ENCODE measurements at places on chromosomes 2 and 18.

GRCh38 chr18:32439241-32439640 lies 31.4 kb downstream of the GAREM1 start:
- no peak for DNase-seq

DNA sequence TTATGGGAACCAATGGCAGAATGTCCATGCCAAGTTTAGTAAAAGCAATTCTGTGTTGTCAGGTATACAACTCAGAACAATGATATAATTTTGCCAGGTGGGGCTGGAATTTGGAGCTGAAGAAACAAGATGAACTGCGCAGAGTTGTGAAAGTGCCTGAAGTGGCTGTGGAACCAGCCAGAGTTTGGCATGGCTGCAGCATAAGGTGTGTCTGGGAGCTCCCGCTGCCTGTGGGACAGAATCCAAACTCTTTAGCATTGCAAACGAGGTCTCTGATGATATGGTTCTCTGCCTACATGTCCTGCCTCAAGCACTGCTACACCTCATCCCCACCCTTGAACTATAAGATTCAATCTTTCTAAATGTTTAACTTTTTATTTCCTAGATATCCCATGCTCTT lies 909.7 kb downstream of the EPHA4 start:
- no peak for DNase-seq

GRCh38 chr2:69582582-69583176 lies 60.9 kb downstream of the AAK1 start:
- DNase-seq = no peak

DNA sequence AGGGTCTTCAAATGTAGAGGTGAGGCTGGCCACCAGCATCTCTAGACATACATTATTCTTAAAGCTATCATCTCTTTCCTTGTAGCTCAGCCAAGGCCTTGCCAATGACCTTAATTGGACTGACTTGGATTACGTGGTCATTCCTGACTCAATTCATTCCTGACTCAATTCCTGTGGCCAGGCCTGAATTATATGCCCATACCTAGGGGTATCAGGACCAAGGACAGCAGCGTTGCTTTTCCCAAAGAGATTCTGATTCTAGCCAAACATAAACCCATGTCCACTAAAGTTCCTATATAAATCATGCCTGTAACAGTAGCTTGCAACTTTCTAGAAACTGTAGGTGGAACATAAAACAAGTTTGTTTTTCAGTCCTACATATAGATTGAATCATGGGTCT lies 231.7 kb downstream of the ARL6IP6 start:
- DNase-seq = no peak

DNA sequence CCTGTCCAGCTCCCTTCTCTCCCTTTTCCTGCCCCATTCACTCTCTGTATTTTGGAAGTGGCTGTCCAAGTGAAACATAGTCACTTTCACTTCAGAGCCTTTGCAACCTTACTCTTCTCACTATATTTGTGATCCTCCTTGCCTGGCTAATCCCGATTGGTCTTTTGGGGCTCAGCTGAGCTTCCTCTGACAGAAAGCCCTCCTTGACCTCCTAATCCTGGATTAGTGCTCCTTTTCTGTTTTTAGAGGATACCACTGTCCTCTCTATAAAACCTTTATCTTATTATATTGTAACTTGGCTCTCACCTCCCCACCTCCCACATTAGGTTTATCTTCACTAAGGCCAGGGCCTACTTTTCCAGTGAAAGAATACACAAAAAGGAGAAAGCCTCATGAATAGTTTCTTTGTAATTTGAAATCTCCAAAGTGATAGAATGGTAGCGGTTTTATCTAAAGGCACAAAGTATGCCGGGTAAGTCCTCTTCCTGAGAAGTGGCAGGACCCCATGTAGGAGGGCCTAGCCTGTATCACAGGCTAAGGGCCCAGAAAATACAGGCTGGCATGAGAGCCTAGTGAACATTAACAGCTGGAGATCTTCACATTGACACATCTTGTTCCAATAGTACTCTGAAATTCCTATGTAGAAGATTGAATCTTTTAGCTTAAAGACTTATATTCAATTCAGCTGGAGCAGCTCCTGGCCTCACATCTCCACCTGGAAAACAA lies 83.1 kb upstream of the GAREM1 start:
- no peak for DNase-seq

DNA sequence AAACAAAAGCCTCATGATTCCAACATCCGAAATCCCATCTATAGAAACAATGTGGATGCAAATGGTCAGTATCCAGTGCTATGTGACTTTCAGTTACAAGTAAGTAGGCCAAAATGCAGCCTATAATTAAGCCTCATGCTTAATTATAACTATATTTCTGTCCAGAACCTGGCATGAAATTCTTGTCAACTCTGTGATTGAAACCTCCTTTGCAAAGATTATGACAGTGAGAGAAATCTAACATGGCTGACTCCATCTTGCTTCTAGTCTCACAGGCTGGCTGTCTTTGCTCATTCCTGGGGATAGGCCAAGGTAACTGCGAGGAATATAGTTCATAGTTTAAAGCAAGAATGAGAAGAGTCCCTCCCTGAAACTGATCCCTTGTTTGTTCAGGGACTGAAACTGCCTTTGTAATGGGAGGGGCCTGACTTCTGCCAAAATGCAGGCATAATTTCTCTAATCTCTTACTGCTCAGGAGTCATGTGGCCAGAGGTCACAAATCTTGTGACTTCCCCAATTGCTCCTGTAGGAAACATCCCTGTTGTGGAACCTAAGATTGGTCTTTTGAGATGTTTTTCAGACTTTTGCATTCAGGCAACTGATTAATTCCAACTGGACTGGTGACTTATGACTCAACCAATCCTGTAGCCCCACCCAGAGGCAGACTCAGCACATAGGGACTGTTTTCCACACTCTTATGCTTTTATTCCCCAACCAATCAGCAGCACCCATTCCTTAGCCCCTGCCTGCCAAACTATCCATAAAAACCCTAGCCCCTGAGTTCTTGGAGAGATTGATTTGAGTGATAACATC lies 84.5 kb upstream of the TLK1 start:
- no peak for DNase-seq

- no peak for DNase-seq
These were observed 92.6 kb downstream of the USP34 start for GRCh38 chr2:61378281-61378680.

- no peak for DNase-seq
These were observed 557 bp upstream of the E2F6 start for GRCh38 chr2:11466307-11467128.

DNA sequence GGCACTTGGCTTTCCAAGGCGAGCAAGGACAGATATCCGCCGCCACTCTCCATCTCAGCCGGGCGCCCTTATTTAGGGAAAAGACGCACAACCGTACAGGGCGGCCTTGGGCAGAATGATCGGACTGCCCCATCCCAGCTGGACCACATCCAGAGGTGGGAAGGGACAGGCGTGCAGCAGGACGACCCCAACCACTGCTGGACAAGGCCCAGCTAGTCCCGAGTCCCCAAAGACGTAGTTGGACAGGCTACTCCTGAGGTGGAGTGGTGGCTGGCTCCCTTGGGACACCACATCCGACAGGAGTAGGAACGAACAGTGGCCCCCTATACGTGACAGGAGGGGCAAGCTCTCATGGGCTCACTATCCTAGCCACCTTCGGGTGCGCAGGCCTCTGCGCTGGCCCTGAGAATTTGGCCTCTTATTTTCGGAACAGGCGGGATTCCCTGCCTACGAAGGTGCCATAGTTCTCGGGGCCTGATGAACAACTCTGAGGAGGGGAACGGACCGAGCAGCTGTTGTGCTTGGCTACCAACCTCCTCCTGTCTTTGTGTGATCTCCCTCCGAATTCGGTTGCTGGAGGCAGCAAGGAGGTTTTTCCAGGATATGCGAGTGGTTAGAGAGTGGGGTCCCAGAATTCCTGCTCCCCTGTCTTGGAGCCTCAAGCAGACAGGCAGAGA lies 2.3 kb downstream of the FEV start:
- no peak for DNase-seq

GRCh38 chr2:197158591-197159550 lies 151.7 kb downstream of the ANKRD44 start:
- no peak for DNase-seq

- no peak for DNase-seq
These were observed 324.0 kb downstream of the IRS1 start for GRCh38 chr2:226475650-226476049.

DNA sequence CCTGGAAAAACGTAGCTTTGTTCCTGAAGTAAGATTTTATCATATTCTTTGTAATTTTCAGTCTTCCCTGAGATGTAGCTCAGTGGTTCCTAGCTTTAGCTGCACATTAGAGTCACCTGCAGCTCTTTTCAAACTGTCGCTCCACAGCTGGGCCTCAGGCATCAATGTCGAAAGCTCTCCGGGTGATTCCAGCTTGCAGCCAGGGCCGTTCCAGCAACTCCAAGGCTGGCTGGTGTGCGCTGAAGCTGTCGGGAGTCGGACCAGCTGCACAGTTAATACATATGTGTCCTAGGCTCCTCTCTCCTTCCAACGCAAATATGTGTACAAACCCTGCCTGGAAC lies 609 bp upstream of the ZNF2 start:
- peak; percentile 12 for DNase-seq

GRCh38 chr2:43222475-43223309 lies 3.7 kb downstream of the ZFP36L2 start:
- DNase-seq = no peak
